Prostate gland (tissue), 2 donors: ENCODE measurements at places on chromosomes 2 and 18.
A peak's percentile ranks its signal among the peaks of the same experiment; 100 is the strongest.

DNA sequence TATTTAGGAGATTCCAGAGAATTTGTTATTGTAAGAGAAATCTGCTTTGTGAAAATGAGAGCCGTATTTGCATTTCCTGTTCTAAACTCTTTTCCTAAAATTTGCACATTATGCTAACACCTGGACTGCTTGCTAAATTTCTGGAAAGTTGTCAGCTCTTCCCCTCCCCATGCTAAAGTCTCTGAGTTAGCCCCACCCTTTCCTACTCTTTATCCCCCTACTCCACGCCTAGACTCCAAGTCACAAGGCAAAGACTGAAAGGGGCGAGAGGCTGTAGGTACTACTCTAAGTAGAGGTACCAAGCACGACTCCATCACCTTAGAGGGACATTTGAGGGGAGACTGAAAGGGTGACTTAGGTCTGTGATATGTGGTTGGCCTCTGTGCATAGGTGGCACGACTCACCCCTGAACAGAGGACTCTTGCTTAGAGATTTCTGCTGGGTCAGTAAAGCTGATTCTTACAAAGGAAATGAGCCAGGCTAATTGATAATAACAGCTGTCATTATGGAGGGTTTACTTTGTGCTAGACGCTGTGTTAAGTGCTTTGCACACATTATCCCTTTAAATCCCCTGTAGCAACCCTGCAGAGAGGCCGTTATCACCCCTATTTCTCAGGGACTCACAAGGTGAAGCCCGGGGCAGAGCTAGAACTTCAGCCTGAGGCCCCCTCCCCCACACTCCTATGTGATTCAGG lies 373.5 kb downstream of the EN1 start:
- no peak for DNase-seq

GRCh38 chr18:34548120-34548972 lies 161.8 kb upstream of the DTNA start:
- DNase-seq = no peak

DNA sequence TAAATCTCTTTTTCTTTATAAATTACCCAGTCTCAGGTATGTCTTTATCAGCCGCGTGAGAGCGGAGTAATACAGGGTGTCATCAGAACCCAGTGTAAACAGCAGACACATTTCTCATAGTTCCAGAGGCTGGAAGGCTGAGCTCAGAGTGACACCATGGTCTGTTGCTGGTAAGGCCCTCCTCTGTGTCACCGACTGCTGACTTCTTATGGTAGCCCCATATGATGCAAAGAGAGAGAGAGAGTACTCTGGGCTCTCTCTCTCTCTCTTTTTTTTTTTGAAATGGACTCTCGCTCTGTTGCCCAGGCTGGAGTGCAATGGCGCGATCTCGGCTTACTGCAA lies 60.0 kb downstream of the SNORC start:
- DNase-seq = no peak

DNA sequence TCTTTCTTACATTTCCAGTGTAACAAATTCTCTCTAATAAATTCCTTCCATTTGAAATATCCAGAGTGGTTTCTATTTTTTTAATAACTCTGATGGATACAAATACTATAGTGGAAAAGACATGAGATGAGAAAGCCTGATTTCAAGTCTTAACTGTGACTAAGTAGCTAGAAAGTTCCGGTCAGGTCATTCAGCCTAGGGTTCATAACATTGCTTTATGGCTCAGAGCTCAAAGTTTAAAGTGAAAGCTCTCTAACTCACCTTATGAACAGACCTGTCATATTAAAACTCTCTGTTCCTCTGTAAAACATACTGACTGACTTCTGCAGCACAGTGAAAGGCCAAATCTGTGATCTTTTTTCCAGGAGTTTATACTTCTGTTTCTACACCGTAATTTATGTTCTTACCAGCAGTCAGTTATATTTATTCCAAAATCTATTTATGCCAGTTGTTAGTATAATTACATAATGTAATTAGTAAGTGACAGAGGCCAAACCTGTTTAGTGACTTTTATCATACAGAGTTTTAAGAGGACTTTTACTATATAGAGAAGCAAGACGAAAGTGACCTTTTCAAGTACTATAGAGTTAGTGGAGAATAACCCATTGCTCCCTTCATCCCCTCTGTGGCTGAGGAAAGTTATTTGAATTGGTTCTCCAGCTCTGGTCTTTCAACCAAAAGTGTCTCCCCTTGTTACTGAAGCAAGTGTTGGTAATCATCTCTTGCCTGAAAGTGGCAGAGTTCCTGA lies 118.8 kb upstream of the PDE1A start:
- no peak for DNase-seq

DNA sequence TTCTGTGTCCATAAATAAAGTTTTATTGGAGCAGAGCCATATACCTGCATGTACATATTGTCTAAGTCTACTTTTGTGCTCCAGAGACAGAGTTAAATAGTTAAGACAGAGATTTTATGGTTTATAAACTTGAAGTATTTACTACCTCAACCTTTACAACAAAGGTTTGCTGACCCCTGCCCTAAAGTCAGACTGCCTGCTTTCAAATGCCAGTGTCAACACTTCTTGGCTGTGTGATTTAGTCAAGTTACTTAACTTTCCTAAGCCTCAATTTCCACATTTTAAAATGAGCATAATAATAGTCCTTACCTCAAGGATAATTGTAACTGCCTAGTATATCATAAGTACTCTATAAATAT lies 44.4 kb upstream of the ITPRID2 start:
- no peak for DNase-seq

GRCh38 chr2:39666491-39667101 lies 879 bp downstream of the TMEM178A start:
- DNase-seq = no peak

GRCh38 chr2:30692829-30693275 lies 114.4 kb downstream of the CAPN13 start:
- DNase-seq = no peak

DNA sequence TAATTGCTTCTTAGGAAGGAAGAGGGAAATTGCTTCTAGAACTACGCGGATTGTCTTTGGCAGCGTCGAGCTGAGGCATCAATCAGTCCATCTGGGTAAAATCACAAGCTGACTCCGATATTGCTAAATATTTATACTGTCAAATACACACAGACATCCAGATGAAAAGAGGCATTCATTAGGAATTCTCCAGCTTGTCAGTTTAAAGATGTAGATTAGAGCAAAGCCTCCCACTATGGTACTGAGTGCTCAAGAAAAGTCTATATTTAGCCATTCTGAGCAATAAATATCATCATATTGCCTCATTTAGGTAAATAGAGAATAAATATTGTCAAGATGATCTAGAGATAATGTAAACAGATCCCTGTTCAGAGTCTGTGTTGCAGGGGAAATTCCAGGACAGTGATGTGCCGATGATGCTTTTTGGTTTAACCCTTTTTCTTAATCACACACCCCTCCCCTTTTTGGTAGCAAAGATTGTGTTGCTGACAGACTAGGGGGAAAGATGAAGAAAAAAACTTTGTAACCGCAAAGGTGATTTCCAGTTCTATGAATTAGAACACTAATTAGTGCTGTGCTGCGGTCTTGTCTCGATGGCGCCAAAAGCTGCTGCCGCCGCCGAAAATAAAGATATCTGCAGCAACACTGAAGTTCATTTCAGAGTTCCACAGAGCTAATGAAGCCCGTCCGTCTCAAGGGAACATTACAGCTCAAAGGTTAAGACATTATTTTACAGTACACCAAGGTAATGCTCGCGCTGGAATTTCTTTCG lies 171.8 kb downstream of the PTGR3 start:
- DNase-seq = no peak

- no peak for DNase-seq
These were observed 707.0 kb upstream of the ZEB2 start for GRCh38 chr2:145226901-145227300.

- DNase-seq = no peak
These were observed 32.7 kb downstream of the RHBDD1 start for GRCh38 chr2:226868331-226869162.

DNA sequence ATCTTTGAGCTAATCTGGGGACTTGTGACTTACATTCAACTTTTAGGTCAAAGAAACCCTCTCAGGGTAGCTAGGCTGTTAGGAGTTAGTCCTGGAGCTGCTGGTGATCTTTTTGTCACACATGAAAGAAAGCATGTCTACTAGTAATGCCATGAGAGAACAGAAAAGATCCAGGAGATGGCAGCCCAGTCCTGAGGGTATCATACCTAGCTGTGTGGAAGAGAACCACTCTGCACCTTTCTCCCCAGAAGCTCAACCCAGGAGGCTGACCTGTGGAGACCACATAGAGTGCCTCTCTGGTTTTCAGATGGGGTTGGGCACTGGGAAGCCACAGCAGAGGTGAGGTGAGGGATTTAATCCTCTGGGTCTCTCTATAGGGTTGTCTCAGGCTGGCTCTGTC lies 460.2 kb upstream of the UBE2E3 start:
- DNase-seq = no peak

DNA sequence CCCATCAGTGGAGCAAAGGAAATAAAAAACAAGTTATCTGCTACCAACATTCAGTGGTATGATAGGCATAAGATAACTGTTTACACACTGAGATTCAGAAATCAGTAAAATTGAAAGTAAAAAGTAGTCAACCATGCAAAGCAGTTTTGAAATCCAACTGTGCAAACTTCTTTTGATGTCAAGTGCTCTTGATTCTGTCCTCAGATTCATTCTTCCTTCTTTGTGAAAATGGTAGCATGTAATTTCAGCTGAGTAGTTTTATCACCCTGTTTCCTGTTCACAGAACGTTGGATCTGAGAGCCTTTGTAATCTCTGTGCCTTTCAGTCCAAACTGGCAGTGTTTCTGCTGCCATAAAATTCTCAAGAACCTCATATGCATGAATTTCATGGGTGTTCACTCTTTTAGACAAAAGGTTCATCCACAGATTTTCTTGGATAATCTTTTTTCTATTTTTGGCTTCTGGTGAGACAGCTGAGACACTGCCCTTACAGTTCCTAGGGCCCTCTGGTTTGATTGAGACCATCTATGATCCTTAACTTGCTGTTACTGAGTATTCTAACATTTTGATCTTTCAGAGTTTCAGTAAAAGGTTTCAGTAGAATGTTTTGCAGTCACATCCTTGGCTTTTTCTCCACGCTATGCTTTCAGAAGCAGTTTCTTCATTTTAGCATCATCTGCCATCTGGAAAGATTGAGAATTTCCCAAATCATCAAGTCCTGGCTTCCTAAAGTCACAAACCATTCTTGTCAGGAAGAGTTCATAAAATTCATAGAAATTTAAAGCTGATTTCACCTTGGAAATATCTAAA lies 272.3 kb upstream of the EPHA4 start:
- DNase-seq = no peak

DNA sequence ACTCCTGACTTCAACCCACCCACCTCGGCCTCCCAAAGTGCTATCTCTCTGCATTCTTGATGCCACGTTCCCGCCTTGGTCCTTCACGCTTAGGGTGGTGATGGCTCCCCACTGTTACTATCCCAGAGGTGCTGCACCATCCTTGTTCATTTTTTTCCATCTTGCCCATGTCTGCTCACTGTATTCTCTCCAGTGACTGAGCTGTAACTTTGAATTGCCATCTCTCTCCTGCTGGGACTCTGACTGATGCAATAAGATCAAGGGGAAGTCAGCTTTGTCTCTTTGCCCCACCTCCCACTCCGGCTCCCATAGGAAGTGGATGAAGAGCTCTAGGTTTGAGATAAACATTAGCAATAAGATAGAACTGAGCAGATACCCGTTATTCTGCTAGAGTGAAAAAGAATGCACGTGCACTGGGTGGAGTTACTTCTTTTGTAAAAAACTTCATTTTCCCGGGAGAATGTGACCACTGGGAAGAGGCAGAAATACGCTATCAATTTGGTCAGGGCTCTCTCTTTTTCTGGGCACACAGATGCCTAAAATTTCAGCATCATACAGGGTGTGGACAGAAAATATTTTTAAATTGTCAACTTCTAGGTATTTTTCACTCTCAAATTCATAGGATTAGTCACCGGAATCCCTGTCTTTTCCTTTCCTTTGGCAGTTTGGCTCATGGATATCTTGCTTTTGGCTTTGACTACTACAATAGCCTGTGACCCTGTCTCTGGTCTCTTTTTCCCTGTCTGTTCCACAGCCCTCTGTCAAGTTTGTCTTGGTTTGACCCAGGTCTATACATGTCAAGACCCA lies 105.4 kb downstream of the POLR1A start:
- DNase-seq = no peak

- no peak for DNase-seq
These were observed 100.6 kb downstream of the DYM start for GRCh38 chr18:49359732-49360444.

- no peak for DNase-seq
These were observed 367 bp downstream of the FBXO48 start for GRCh38 chr2:68466778-68467076.

DNA sequence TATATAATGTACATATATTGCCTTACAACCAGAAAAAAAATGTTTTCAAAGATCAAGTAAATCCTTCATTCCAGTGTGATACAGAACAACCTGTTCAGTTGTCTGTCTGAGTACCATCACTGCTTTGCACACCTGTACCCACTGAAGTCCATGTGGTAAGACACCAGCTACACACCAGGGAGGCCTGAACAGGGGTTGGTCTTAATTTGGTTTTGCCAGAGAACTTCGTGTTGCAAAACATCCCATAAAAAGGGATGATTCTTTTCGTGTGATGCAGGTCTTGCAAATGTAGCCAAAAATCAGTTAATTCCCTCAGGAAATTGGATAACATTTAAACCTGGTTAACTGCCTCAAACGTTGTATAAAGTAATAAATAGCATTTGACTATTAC lies 73.7 kb upstream of the SLC1A4 start:
- DNase-seq = no peak

- no peak for DNase-seq
These were observed 176.3 kb upstream of the NABP1 start for GRCh38 chr2:191501561-191502168.

DNA sequence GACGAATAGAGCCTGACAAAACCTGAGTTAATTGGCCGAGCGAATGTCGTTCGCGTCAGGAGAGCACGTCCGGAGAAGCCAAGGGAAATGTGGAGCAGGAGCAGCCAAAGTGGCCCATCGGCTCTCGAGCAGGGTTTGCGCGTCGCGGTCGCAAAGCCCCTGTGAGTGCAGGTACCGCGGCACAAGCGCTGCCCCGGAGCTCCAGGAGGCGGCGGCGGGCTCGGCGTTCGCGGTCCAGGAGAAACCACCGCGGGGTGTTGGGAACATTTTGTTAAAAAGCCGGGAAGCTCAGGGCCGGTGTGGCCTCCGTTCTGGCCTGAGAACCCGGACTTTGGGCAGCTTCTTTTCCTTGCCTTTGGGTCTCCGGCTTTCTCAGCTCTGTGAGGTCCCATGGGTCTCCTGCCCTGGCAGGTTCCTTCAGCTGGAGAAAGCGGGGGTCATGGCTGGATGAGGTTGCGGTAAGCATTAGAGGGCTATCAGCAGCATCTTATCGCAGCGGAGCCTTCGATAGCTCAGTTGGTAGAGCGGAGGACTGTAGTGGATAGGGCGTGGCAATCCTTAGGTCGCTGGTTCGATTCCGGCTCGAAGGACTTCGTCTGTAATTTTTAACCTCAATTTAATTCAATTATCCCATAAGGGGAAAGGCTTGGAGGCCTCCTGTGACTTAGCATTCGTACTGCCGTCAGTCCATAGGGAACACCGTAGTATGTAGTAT lies 1.0 kb upstream of the AGBL5 start:
- peak; percentile 92 for DNase-seq

GRCh38 chr18:38035193-38035592 lies 469.6 kb upstream of the CELF4 start:
- DNase-seq = no peak
